ENCODE measurements at places on chromosomes 7 and 10.

DNA sequence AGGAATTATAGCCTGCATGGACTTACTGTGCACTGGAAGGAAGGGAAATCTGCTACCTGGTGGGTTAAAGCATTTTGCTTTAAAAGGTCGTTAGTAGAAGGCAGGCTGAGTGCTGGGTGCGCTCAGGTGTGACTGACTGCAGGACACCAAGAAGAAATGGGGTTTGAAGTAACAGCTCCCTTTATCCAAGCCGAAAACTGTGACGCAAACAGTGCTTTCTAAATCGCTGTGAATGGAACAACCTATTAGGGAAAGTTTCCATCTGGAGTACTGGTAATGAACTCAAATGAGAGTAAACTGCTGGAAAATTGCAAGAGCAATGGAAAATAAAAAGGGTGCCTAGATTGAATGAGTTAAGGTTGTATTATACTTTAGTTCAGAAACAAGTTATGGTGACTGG lies 95.3 kb downstream of the CNNM2 start:
- DNase-seq = no peak

DNA sequence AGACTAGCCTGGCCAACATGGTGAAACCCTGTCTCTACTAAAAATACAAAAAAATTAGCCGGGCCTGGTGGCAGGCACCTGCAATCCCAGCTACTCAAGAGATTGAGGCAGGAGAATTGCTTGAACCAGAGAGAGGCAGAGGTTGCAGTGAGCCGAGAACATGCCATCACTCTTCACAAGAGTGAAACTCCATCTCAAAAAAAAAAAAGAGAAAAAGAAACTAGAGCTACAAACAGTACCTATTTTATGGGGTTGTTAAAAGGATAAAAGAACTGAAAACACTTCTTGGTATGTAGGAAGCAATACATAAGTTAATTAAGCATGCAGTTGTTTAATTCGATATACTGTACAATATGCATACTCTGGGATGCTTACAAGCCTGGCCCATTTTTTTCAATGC lies 216.9 kb downstream of the SORCS1 start:
- DNase-seq = no peak

DNA sequence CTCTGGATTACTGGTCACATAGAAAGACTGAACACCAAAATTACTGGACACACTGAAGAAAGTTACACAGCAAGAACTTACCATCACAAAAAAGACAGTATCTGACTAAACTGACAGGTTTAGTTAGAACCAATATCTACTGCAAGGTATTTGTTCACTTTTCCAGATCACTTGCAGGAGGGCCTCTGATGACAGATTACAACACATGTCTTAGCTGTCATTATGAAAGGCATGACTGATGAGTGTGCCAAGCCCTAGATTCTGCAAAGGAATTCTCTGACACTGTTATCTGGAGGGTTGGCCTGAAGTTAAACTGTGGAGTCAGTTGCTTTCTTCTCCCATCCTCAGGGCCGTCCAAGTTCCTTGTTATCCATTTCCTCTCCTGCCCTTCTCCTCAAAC lies 242.7 kb downstream of the KIF20B start:
- no peak for DNase-seq

- no peak for DNase-seq
These were observed 131.8 kb upstream of the TRIM24 start for GRCh38 chr7:138328215-138328614.

DNA sequence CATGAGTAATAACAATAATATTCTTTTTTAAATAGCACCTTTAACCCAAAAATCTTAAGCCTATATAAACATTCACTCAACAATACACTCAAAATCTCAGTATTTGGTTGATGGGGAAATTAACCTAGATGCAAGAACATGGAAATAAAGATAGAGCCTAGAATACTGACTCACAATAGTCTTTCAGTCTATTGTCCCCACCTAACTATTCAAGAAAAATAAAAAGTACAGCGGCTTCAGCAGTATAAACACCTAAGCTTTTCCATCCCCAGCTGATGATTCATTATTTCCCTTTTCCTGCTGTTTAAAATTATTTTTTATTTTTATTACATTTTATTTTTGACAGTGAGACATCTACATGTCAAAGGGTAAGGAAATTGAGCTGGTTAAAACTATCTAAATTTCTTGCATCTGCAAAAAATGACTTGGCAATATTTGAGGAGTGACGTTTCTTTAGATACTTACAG lies 201.4 kb downstream of the FZD1 start:
- DNase-seq = no peak

GRCh38 chr7:98797150-98797549 lies 72.7 kb downstream of the TMEM130 start:
- DNase-seq = no peak

DNA sequence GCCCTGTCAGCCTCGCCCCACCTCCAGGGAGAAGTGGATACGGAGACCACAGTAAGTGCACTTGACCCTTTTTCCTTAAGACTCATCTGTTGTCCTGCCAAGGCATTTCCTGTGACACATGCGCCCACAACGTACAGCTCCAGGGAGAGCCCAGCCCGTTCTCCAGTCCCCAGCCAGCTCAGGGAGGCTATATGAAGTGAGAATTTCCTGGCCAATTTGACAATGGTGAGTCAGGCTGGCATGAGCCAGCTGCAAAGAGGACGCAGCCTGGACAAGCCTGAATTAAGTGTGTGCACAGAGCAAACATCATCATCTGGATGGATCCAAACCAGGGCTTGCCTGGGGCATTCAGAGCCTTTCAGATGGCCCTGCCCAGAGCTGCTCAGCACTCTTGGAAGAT lies 244.8 kb downstream of the KCNMA1 start:
- no peak for DNase-seq

GRCh38 chr7:128874140-128875031 lies 11.7 kb downstream of the ATP6V1F start:
- no peak for DNase-seq

DNA sequence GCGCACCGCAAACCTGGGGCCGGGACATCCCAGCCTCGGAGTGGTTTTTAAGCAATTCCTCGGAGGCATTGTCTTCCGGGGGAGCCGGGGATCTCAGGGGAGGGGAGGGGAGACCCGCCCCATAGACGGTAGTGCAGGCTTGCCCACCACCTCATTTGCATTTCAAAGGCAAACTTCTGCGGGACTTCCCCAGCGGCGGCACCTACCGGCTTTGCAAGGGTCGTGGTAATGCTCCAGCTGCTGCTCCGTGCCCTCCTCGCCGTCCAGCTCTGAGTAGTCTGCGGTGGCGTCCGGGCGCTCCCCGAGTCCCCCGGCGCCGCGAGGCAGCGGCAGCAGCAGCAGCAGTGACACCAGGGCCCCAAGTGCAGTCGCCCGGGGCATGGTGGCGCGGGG lies 425 bp downstream of the TLL2 start:
- DNase-seq = peak; percentile 33

DNA sequence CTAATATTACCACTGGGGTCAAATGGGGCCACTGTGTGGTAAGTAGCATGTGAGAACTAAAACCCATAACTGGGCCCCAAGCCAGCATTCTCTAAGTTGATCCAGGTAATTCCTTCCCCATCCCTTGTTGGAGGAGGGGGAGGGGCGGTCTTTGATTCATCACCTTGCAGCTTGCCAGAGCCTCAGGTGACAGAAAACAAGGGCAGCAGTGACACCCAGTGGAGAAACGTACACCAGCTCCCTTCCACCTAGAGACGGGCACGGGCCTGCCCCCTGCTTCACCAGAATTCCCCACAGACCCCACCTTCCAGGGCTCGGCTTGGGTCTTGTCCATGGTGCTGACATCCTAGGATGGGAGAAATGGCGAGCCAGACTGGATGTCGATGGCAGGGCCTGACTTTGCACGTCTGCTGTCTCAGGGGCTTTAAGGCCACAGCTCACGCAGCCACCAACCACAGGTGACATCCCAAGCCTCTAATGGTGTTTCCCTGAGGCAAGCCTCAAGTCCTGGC lies 102.0 kb downstream of the STRA8 start:
- peak; percentile 15 for DNase-seq

- no peak for DNase-seq
These were observed 124.6 kb upstream of the CDK13 start for GRCh38 chr7:39825401-39825980.

DNA sequence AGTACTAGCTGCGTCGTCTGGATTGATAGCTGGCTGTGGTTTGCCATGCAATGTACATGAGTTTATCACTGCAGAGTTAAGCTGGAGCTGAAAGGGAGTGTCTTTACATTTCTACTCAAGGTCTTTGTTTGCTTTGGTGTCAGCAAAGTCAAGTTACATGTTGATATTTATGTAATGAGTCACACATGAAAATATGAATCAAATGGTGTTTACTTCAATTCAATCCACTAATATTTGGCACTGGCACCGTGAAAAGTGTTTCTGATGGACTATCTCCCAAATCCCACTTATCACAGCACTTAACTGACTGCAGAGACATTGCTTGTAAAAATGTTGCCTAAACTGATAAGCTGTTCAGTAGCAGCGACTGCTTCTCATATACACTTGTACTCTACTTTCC lies 395.9 kb downstream of the TFEC start:
- DNase-seq = no peak

GRCh38 chr10:93938140-93938539 lies 44.4 kb downstream of the SLC35G1 start:
- no peak for DNase-seq

- DNase-seq = no peak
These were observed 166.2 kb upstream of the CACNA2D1 start for GRCh38 chr7:82609746-82610145.

GRCh38 chr10:77667426-77668324 lies 30.1 kb upstream of the KCNMA1 start:
- no peak for DNase-seq

- no peak for DNase-seq
These were observed 27.8 kb upstream of the NUB1 start for GRCh38 chr7:151313857-151314256.

All from CD4-positive, alpha-beta T cell treated with Interleukin-2 at 100 ng/mL for 4 hours (primary cell).